Fibroblast of villous mesenchyme (primary cell): ENCODE measurements at places on chromosomes 4 and X. TPM values are rescaled to one million over a fixed set of nuclear protein-coding genes. Genes with fewer than 3 reads are reported as not detected.

DNA sequence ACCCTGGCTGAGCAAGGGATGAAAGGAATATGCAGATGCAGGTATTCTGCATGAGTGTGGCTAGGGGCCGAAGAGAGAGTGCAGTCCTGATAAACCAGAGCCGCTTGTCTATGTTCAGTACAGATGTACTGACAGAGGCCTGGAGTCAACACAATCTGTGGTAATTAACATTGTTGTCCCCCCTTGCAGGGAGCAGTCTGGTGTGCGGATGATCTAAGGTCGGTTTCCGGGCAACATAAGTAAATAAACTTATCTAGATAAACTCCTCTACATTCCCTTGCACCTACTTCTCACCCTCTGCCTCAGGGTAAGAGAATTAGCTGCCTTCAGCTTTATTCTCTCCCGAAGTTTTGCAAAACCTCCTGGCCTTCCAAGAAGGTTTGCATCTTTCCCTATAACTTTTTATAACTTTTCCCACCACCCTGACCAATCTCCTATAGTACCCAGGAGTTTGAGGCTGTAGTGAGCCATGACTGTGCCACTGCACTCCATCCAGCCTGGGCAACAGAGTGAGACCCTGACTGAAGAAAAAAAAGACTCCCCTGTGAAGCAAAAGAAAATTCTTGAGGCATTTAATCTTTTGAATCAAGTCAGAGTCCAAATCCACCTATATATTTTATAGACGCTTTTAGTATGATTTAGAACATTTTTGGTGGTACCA, 26.6 kb downstream of the SNX25 start:
- peak; percentile 85 for DNase-seq

DNA sequence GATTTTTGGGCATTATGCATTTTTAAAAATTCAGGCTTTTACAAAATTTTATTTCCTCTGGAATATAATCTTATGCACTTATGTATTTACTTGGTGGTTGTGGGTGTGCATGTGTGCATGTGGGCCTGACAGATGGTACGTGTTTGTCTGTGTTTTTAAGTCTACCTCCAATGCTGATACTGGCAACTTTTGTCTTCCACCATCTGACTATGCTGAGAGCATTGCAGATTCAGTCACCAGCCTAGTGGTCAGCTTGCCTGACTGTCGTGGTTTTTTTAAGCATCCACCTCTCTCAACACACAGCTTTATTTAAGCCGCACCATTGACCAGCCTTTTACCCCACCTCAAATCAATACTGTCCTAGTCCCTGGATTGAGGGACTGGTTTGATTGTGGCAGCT, 37.1 kb downstream of the FSTL5 start:
- no peak for DNase-seq

Gene EMD
- total RNA-seq = 34.5 and 35.1 TPM in 2 replicates

Gene UCP1
- not detected in 2 replicates for total RNA-seq

Gene MAOB
- total RNA-seq = under 0.01 and 0.43 TPM in 2 replicates
